SK-N-DZ (cell line): ENCODE measurements at places on chromosomes 3 and 15.

GRCh38 chr3:56980798-56981390 is 79.6 kb upstream of the SPATA12 start:
- DNase-seq: no peak

DNA sequence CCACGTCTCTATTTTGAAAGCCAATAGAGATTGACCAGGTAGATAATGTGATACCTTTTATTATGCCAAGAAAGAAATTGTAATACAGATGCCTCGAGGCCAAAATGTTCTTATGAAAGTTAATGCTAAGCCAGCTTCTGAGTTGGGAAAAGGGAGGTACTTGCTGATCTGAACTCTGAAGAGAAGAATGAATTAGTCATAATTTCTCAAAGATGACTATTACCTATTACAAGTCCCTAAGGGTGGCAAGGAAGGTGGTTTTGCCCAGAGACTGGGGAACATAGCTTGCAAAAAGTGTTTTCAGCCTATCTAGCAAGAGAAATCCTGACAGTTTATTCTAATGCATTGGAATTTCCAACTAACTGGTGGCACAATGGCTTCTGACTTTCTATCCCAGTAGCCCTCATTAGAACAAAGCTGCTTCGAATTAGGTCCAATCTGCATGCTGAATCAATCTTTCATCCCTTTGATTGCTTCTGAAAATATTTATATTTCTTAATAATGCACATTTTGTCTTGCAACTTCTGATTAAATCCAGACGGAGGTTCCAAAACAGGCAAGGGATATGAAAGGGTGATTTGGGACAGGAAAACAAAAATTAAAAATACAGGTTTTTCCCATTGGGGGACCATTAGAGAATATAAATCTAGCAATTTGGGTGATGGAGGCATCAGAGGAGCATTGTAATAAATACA is 17.7 kb upstream of the NR2F2 start:
- DNase-seq: no peak

GRCh38 chr3:126983653-126984390 is 907 bp downstream of the PLXNA1 start:
- DNase-seq: peak; percentile 59

DNA sequence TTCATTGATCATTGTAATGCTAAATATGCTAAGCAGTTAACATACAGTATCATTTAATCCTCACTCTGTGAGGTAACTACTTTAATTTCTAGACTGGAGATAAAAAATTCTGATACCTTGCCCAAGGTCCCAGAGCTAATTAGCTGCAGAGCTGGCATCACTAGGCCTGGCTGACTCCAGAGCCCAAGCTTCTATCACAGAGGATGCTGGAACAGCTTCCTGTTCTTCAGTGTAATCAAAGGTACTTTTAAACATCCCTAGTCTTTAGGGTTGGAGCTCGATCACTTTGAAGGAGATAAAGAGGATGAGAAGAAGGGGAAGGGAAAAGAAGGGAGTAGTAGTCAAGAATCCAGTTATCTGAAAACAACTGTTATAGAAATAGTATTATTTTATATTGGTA is 37.1 kb upstream of the BOC start:
- DNase-seq: no peak

- DNase-seq: no peak
Measured at GRCh38 chr15:69535998-69536397, 83.4 kb downstream of the RPLP1 start.

DNA sequence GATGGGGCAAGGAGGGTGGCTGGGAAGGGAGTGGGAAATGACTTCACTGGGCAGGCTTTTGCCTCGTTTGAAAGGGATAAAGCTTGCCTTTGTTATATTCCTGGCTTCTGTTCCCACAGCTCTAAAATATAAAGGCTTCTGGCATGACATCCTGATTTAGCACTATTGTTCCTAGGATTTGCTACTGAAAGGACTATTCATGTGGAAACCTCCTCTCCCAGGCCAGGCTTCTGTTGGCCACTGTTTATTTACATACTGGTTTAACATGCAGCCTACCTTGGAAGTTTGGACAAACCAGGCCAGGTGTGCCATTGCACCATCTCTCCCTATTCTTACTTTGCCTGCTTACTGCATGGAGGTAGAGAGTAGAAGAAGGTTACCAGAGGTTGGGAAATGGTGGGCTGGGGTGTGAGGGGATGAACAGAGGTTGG is 2.4 kb upstream of the LMCD1 start:
- no peak for DNase-seq

DNA sequence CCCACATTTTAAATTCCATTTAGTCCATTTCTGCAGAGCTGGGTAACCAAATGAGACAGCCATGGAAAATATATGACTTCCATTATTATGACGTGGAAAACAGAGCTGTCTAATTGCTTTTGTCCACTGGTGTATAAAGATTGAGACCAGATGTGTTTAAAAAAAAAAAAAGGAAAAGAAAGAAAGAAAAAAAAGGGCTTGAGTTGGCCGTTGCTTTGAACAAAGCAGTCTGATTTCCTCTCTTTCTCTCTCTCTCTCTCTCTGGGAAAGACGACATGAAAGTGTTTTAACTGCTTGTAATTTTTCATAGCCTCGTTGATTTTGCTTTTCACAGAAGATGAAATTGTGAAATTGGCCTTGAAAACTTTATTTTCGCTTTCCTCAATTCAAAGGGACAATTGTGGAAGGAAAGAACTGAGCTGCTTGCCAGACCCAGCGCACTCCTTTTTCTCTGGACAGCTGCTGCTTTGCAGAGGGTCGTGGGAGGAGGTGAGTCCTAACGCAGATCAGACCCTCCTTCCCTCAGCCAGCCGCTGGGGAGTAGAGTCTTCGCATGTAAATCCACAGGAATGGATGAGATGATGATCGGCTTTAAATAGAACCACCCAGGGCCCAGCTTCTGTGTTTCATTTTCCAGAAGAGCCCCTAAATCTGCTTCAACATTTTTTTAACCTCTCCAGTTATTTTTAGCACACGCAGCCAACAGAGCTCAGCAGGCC is 42.8 kb upstream of the UBE2E1 start:
- DNase-seq: peak; percentile 79

DNA sequence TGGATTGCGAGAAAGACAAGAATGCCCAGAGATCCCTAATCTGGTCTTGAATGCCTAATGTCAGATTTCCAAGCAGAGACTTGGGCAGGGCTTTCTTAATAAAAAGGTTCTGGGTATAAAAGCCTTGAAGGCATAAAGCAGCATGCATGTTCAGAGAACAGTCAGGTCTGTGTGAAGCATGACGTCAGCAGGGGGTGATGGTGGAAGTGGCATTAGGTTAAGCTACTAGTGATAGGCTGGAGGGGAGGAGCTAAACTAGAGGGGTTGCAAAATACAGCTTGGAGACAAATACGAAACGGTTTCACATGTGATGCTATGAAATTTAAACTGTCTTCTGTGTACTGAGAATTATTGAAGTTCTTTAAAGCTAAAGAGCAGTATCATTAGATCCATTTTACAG is 125.6 kb downstream of the VPS8 start:
- no peak for DNase-seq

DNA sequence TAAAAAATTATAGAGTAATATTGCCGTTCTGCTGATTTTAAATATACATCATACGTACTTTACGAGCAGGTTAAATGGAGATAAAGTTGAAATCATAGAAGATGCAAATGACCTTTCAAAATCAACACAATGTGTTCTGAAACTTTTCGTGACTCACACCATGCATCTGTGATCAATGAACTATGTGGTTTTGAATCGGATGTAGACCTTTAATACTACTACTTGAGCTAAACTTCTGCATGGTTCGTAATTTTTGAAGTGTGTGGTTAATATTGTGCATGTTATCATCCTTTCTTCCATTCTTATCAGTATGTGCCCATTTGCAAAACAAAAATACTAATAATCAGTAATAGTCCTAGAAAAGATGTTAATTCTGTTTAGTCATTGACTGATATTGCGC is 58.9 kb downstream of the GASK1A start:
- DNase-seq: no peak

DNA sequence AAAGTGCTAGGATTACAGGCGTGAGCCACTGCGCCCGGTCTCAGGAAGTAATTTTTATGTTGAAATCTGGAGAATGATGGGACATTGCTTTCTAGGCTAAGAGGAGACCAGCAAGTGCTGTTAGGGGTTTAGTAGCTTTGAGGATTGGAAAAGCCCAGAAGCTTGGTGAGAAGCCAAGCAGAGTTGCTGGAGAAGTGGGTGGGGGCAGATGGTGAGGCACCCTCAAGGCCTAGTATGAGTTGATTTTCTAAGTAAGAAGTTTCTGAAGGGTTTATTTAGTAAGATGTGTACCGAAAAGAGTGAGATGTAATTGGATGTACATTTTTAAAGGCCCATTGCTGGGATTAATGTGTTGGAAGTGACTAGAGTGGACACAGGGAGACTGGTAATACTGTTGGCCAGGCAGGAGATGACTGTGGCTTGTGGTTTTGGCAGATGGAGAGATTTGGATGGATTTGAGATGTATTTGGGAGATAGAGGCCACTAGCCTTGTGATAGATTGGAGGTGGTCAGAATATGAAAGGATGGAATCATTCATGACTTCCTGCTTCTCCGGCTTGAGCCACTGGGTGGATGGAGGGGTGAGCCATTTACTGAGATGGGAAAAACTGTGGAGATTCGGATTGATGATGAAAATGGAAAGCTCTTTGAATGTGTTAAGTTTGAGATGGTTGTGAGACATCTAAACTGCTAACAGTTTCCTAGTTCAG is 2.3 kb downstream of the LRRC28 start:
- DNase-seq: no peak

DNA sequence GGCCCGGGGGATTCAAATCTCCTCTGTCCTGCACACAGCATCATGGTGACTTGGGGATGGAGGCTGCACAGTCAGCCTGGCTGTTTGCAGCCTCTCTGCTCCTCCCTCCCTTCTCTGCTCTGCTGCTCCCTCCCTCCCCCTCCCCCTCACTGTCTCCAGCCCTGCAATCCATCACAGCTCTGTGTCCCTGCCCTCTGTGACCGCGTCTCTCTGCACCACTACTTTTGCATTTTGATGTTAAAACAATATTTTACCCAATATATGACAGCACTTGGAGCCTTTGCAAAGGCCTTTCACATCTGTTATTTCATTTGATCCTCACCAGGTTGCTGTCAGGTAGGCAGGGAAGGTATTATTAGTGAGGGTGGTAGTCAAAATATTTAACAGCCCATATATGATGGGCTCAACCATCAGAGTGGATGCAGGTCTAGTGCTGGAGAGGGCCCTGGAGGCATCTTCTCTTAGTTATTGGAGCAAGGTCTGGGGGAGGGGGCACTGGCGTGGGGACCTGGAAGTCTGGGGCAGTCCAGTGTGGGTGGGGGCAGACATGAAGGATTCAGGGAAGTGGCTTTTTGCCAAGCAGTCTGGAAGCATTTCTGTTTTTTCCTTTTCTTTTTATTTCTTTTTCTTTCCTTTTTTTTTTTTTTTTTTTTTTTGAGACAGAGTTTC is 16.3 kb upstream of the VPS8 start:
- peak; percentile 64 for DNase-seq

GRCh38 chr3:39062180-39062579 is 10.4 kb downstream of the WDR48 start:
- no peak for DNase-seq

DNA sequence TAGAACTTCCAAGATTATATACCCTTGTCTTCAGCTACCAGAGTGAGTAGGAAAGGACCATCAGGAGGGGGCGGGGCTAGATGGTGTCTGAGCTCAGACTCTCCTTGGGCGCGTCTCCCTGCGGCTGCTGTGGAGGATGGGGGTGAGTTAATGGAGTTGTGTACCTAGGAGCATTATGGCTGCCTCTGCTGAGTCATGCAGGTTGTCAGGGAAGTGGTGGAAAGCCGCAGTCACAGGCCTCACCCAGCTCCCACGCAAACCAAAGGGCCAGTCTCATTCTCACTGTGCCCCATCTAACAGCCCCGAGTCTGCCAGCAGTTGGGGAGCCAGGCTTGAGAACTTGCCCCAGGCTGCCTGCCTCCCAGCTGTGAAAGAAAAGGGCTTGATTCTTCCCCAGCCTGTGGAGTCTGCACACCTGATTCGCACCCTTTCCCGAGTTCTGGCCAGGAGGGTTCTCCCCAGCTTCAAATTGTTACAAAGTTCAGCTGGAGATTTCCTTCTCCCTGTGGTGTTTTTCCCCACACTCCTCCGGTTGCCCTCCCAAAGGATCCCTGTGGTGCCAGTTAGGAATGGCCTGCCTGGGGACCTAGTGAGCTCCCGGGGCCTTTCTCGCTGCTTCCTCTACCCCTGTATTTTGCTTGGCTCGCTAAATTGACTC is 143.3 kb downstream of the HCN4 start:
- DNase-seq: no peak

GRCh38 chr3:82080261-82080660 is 318.8 kb upstream of the GBE1 start:
- no peak for DNase-seq

DNA sequence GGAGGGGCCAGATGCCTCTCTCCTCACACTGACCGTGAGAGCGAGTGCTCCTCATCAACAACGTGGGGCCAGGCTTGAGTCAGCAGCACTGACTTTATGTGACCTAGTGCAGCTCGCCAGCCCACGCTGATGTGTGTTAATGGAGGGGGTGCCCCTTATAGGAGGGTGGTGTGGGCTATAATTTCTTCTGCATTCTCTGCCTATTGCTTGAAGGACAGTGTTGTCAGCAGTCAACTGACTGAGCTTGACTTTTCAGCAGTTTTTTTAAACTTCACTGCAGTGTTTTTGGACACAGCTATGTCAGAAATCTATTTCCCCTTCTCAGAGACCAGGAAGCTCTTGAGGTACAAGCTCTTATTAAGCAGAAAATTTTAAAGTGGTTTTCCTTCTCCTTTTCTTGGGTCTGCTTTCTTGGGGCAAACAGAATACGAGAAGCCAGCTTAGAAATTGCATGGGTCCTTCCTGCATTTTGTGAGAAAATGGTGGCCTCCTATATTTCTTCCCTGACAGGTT is 304.8 kb upstream of the CTDSPL start:
- DNase-seq: no peak

GRCh38 chr3:45252826-45253225 is 26.7 kb upstream of the TMEM158 start:
- no peak for DNase-seq

DNA sequence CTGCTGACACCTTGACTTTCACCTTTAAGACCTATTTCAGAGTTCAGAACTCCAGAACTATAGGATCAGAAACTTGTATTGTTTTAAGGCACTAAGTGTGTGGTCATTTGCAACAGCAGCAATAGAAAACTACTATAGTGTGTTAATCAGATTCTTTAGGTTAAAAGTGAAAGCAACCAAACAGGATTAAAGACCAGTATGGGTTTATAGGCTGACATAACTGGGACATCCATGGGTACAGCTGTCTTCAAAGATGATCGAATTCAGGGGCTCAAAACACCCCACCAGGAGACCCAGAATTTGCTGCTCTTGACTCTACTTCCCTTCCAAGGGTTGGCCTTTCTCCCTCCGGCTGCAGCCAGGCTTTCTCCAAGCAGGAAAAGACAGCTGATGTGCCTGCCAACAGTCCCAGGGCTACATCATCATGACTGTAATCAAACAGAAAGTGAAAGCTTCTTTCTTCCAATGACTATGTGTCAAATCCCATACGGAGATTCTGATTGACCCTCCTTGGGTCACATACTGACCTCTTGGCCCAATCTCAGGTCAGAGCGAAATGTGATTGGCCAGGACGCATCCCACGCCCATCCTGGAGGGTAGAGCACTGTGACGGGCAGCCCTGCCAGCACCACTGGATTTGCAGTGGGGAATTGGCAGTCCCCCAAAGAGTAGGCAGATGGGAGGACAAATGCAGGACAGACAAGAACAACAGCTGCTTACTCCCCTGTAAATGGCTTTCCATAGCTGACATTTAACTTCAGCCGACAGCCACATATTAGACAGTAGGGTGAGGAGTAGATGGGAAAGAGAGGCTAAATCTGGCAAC is 51.4 kb upstream of the RNF7 start:
- no peak for DNase-seq
